CD8-positive, alpha-beta memory T cell (primary cell): ENCODE measurements at places on chromosomes 16 and 17. TPM values are rescaled to one million over a fixed set of nuclear protein-coding genes. Genes with fewer than 3 reads are reported as not detected.
A peak's percentile ranks its signal among the peaks of the same experiment; 100 is the strongest.

The B9D1 gene
- 4.8 TPM for total RNA-seq

The ZSCAN10 gene
- not detected for total RNA-seq

The TMEM132E gene
- total RNA-seq, result not detected

The CRYBA1 gene
- not detected for total RNA-seq

DNA sequence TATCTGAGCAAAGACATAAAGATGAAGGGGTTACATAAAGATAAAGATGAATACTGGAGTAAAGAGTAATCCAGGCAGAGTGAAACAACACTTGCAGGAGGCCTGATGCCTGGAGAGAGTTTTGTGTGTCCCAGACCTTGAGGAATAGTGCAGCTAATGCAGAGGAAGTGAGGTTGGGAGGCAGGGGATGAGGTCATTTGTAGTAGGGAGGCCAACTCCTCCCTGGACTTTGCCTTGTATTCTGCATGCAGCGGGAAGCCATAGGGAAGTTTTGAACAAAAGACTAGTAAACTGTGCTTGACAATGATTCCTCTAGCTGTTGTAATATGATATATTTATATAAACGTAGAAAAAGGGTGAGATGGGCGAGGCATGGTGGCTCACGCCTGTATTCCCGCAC, 356.6 kb downstream of the KCNJ2 start:
- H3K27me3 ChIP-seq, result no peaks in the 10 kb centered on the region
- H3K4me3 ChIP-seq, result no peak overlapping the region
- H3K27ac ChIP-seq, result no peak overlapping the region
- DNase-seq, result no peak

DNA sequence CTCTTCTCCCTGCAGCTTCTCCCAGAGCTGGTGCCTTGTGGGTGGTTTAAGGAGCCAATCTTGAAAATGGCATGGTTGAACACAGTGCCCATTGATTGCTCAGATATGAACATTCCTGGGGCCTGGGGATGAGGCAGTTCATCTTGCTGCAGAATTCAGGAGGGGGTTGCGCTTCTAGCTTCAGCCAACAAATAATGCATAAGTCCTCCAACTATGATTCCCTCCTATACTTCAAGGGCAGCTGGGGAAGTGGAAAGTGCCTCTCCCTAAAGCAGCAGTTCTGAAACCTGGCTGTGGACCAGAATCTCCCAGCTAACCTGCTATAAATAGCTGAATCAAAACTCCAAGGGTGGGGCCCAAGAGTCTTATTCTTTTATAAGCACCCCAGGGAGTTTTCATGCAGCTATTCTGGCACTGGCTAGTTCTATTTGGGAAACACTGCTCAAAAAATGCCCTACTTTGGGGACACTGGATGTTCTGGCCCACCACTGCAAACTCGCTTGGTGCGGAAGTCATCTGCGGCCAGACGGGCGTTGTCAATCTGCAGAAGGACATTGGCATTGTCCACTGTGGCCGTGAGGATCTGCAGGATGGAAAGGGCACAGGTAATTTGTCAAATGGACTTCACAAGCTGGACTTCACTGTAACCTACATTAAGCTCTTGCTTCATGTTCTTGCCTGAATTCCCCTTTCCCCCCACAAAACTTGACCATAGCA, 130.3 kb downstream of the CCDC144A start:
- no peak for DNase-seq
- no peaks in the 10 kb centered on the region for H3K36me3 ChIP-seq
- H3K4me3 ChIP-seq, result no peak overlapping the region
- no peaks in the 10 kb centered on the region for H3K27me3 ChIP-seq

DNA sequence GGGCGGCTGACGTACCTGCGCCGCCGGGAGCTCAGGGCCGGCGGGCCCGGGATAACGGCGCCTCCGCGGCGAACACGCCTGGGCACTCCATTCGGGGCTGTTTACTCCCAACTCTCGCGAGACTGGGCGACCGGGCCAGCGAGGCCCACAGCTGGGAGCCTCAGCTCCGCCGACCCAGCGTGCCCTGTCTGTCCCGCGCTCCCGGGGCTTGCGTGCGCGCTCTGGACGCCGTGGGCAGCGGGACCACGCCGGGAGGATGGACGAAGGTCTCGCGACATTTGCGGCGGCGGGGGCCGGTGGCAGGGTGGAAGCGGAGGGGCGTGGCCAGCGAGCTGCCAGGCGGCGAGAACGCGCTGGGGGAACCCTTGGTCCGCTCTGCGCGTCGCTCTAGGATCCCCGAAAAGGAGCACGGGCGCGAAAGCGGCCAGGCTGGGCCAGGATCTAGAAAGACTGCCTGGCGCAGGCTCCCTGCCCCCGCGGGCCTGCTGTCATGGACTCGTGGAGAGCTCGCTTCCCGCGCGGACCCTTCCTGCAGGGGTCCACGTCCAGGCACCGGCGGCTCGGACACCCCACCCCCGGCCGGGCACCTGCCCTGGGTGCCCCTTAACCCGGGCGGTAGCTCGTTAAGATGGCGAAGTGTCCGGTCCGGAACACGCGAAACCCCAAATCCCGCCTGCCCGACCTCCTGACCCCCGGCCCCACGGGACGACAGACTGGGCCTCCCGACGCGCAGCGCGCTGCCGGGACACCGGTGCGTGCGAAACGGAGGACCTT, at the start of gene MBTPS1:
Gene MBTPS1 (minus strand): TSS at position 223 of the 774 bp plus-strand sequence. CDS start 15,159 bp downstream, outside the sequence.
- no peaks in the 10 kb centered on the region for H3K27me3 ChIP-seq
- H3K36me3 ChIP-seq, result no peaks in the 10 kb centered on the region
- H3K27ac ChIP-seq, result peak within 1 kb of the TSS; percentile 87
- peak within 1 kb of the TSS; percentile 86 for H3K4me3 ChIP-seq
- H3K4me1 ChIP-seq, result peaks cover 23% of the 10 kb centered on the region
- DNase-seq, result peak; percentile 98

DNA sequence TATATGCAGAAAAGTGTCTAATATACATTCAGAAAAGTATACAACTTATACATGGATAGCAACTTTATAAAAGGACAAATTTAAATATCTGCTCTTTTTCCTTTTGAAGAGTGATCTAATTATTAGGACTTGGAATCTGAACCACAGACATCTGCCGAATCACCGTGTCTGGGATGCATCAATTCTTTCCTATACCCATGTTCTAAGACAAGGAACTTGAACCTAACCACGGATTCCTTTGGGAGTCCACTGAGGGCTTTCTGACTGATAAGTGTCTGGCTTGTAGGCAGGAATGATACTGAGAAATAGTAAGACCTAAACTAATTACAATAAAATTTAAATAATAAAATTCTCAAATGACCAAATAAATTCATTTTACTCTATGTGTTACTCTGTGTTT, 54.2 kb downstream of the NDEL1 start:
- DNase-seq, result no peak
- no peaks in the 10 kb centered on the region for H3K4me1 ChIP-seq
- H3K27me3 ChIP-seq, result no peaks in the 10 kb centered on the region
- no peak overlapping the region for H3K27ac ChIP-seq
- H3K36me3 ChIP-seq, result no peaks in the 10 kb centered on the region
- no peak overlapping the region for H3K4me3 ChIP-seq

DNA sequence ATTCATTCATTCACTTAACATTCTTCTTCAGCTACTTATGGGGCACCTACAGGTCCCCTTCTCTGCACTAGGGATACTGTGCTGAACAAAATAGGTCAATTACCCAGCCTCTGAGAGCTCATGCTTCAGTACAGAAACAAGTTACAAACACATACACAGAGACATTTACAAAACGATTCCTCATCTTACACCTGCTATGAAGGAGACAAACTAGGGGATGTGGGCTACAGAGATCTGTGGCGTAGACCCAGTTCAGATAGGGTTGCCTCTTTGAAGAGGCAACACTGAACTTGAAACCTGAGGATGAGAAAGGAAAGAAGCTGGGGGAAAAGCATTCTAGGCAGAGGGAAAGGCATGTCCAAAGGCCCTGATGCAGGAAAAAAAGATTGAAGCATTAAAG, 5.2 kb downstream of the IL21R start:
- peak overlapping the region; percentile 19 for H3K27ac ChIP-seq
- H3K27me3 ChIP-seq, result no peaks in the 10 kb centered on the region
- peak overlapping the region; percentile 37 for H3K4me3 ChIP-seq
- peaks cover 63% of the 10 kb centered on the region for H3K4me1 ChIP-seq
- no peak for DNase-seq

- H3K4me3 ChIP-seq, result no peak overlapping the region
- DNase-seq, result no peak
- H3K36me3 ChIP-seq, result peaks cover 17% of the 10 kb centered on the region
- H3K27me3 ChIP-seq, result no peaks in the 10 kb centered on the region
- no peaks in the 10 kb centered on the region for H3K4me1 ChIP-seq
These were observed 18.3 kb downstream of the CDIPT start for GRCh38 chr16:29844575-29845331.

GRCh38 chr17:39981207-39981741, 667 bp downstream of the PSMD3 start:
- H3K36me3 ChIP-seq, result peaks cover 21% of the 10 kb centered on the region
- no peaks in the 10 kb centered on the region for H3K27me3 ChIP-seq
- peak overlapping the region; percentile 64 for H3K4me3 ChIP-seq
- H3K4me1 ChIP-seq, result peaks cover 28% of the 10 kb centered on the region

- no peaks in the 10 kb centered on the region for H3K36me3 ChIP-seq
- H3K4me3 ChIP-seq, result peak overlapping the region; percentile 34
These were observed 10.5 kb downstream of the PIMREG start for GRCh38 chr17:6454495-6455320.
